ENCODE measurements at places on chromosomes 2 and 18. TPM values are rescaled to one million over a fixed set of nuclear protein-coding genes. Genes with fewer than 3 reads are reported as not detected.

Gene DLX2
- total RNA-seq: 0.59 TPM

DNA sequence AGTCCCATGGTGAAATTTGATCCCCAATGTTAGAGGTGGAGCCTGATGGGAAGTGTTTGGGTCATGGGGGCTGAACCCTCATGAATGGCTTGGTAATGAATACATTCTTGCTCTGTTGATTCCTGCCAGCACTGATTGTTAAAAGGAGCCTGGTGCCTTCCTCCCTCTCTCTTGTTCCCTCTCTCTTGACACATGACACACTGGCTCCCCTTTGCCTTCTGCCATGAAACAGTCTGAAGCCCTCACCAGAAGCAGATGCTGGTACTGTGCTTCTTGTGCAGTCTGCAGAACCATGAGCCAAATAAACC lies 30.6 kb upstream of the EPC2 start:
- no peak for DNase-seq
- peaks cover 10% of the 10 kb centered on the region for H3K4me1 ChIP-seq
- H3K36me3 ChIP-seq: no peaks in the 10 kb centered on the region
- H3K27me3 ChIP-seq: peaks cover 4% of the 10 kb centered on the region
- H3K4me3 ChIP-seq: no peak overlapping the region

DNA sequence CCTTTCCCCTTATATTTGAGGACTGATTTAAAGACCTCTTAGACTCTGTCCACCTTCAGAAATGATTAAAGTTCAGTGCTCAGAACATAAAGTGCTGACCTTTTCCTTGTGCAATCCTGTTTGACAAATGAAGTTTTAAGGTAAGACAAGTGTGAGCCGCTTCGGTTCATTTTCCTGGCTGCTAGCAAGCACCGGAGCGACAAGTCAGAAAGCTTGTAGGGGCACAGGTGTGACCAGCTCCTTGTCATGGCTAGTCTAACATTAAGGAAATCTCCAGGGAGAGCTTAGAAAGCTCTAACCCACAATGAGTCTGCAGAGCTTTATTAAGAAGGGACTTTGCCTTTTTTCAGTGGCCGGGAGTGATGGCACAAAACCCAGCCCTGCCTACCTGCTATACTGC lies 2.3 kb upstream of the NCKAP5 start:
- peaks cover 21% of the 10 kb centered on the region for H3K4me1 ChIP-seq
- no peaks in the 10 kb centered on the region for H3K36me3 ChIP-seq
- no peak overlapping the region for H3K27ac ChIP-seq
- DNase-seq: no peak

Gene TPO
- total RNA-seq: not detected

Measured in osteoblast (primary cell).